ENCODE measurements at places on chromosomes 4 and X.

GRCh38 chrX:53088136-53088974 lies 5.6 kb upstream of the KANTR start:
- peak; percentile 70 for ATAC-seq

DNA sequence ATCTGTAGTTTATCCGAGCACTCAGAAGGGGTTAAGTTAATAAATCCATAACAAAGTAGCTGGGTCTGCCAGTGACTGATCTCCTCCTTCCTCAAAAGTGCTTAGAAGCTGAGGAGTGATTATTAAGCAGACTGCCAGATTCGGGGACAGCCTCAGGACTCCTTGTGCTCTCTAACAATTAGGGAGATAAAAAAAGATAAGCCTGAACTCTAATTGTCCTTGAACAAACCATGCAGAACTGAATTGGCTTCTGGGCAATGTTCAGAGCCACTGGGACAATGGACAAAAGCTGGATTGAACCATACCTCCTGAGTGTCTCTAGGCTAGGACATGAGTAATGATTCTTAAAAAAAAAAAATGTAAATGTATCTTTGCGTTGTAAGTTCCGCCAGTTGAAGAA lies 22.7 kb upstream of the GRPR start:
- ATAC-seq = no peak

- ATAC-seq = no peak
Observed at GRCh38 chrX:115192244-115192700, 3.1 kb downstream of the RBMXL3 start.

DNA sequence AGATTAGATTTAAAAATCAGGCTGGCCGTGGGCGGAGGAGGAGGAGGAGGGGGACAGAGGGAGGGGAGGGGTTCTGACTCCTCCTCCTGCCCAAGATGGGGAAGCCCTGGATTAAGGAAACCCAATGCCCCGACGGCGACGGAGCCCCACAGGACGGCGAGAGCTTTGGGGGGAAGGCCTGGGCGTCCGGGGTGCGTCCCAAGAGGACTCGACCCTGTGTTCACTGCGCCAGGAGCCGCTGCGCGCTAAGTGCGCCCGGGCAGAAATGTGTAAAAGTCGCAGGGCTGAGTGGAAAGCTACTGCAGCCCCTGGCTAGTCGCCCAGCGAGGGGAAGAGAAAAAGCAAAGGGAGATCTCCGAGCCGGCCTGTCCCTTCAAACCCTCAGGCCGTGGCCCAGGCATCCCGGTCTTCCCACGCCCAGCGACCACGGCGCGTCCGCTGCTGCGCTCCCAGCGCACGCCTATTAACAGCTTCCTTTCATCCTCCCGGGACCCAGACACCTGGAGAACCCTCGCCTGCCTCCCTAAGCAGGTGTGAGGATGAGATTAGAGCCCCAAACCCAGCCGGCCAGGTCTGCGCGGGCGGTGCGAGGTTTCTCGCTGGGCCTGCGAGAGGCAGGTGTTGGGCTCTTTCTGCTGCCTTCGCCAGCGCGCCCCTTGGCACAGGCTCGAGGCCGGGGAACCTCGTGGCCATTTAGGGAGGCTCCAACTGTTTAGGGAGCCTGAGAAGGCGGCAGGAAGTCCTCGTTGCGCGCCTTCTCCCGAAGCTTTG lies 1.4 kb upstream of the RPS6KA3 start:
- no peak for ATAC-seq

DNA sequence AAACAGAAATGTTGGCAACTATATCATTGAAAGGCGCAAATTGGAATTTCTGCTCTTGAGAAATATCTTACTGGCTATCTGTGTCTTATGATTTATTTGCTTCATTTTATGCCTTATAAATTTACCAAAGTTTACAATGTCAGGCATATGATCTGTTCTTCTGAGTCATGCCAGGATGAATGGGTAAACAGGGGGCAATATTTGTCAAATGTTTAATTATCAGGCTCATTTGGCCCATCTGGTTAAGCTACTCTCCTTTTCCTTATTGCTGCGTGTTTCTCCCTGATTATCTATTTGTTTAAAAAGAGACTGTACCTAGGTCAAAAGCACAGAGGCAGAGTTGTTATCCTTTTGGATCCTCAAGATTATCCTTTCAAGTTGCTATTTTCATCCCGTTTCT lies 903.8 kb upstream of the PCDH10 start:
- no peak for ATAC-seq

DNA sequence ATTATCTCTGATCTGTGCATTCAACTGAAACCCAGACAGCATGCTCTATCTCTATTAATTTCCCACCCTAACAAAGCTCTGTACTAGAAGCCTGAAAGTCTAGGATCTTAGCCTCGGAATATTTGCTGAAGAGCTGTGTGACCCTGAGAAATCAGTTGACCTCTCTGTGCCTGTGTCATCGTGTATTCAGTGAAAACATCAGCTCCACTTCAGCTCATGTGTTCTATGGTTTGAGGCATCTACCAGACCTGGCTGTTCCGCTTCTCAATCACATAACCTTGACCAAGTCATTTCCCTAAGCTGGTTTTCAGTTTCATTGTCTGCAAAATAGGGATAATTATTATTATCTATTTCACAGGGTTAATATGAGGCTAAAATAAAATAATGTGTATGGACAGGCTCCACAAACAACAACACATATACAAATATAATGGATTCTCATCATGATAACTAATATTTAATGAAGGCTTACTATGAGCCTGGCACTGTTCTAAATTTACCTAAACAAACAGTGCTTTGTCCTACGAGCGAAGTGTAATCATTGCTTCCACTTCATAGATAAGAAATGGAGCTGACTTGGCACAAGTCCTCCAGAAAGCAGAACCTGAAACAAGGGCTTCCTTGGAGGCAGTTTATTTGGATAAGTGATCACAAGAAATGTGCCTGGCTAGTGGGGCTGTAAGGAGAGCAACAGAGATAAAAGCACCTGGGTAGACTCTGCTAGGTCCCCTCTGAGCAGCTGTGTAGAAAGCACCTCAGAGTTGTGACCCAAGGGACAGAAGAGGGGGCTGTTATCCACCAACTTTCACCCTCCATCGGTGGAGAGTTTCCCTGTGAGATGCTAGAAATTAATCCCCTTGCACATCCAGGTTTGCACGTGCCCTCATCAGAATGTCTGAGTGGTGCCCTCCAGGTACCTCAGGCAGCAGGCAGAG lies 356.9 kb downstream of the RAB28 start:
- no peak for ATAC-seq

GRCh38 chrX:65196758-65197360 lies 220.6 kb upstream of the ZC4H2 start:
- ATAC-seq = no peak

DNA sequence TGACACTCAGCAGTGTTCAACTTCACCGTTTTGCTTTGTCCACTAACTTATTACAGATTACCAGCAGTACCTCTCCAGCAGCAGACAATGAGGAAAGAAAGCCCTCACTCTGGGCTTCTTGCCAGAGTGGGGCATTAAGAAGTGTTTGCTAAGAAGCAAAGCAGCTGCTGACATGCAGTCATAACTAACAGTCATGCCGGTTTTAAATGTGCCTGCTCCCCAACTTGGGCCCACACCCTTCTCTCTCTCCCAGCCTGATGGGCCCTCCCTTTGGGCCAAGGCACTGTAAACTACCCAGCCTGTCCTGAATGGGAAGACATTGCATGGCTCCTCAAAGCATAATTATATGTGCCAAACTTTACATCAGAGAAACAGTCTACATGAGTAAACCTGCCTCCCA lies 54.6 kb upstream of the HHIP start:
- no peak for ATAC-seq

DNA sequence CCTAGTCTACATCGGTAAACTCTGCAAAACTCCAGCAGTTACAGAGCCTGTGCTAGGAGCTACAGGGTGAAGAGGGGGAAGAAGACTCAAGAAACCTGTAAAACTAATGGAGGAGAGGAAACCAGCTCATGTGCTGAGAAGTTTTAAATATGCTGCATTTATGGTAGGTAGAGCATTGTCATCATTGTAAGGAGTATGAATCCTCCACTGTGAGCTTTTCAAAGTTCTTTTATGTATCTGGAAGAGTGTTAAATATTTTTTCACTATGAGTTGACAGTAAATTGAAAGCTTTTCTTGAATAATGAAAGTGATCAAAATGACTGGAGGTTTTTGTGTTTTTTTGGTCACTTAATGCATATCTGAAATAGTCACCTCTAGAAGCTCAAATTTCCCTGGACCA lies 46.2 kb downstream of the SEPTIN11 start:
- peak; percentile 30 for ATAC-seq

DNA sequence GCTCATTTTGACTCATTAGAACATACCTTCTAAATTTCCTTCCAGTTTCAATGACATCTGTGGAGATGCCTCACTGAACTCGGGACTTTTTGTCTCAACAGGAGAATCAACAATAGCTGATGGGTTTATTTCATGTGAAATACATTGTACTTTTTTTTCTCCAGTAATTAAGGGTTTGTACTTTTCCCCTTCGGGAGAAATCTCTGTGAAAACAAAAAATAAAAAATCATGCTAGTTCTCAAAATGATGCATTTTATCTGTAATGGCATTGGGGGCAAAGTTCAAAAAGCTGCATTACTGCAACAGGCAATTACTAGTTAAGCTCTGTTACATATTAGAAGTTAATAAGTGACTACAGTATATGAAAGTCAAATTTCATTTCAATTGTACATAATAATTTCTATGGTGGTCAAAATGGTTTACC lies 167.3 kb upstream of the SH3RF1 start:
- no peak for ATAC-seq

DNA sequence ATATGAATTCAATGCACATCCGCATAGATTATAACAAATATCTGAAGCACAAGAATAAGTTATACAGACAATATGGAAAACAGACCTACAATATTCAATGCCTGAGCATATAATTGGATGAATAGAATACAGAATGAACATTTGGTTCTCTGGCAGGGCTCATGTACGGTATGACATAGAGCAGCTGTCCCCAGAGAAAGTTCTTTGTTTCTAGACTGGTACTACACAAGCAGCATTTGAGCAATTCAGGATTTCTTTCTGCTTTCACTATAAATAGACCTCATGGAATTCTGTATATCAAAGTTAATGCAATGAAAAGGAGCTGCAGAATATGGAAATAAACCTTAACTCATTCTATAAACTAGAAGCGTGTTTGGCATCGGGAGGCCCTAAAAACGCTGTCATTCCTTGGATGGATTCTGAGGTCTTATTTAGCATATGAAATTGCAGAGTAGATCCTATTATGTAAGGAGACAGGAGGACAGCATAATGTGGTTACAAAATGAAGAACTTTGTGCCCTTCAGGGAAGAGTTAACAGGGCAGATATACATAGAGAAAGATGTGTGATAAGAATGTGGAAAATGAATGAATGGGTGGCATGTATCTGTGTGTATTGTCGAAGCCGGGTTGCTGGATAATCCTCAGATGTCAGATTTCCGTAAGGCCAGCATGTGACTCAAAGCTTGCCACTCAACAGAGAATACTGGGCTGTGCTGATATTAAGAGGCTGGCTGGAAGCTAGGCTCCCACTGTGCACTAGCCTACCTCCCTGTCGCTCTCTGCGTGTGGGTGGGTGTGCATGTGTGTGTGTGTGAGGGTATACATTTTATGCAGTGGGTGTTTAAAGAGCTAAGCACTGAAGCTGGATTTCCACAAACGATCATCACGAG lies 103.3 kb upstream of the SLC4A4 start:
- no peak for ATAC-seq

DNA sequence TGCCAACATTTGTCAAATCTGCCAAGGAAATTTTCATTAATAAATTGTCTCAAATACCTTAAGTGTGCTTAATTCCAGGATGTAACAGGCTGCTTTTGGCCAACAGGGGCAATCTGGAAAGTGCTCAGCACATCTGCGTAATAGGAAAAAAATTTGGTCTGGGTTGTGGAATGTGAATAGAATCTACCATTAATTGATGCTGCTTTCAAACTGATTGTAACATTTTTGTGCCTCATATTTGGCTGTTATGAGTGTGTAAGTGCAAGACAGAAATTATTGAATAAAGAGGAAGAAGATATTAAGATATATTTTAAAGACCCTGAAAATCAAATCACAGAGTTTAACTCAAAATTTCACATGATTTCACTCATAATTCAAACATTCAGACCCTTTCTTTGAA lies 41.1 kb downstream of the REELD1 start:
- no peak for ATAC-seq

- ATAC-seq = no peak
Observed at GRCh38 chrX:53122013-53122412, 28.1 kb downstream of the KANTR start.

GRCh38 chrX:119482481-119483480 lies 14.5 kb downstream of the SLC25A5 start:
- ATAC-seq = peak; percentile 97

GRCh38 chr4:98909646-98910401 lies 19.1 kb downstream of the EIF4E start:
- ATAC-seq = no peak

DNA sequence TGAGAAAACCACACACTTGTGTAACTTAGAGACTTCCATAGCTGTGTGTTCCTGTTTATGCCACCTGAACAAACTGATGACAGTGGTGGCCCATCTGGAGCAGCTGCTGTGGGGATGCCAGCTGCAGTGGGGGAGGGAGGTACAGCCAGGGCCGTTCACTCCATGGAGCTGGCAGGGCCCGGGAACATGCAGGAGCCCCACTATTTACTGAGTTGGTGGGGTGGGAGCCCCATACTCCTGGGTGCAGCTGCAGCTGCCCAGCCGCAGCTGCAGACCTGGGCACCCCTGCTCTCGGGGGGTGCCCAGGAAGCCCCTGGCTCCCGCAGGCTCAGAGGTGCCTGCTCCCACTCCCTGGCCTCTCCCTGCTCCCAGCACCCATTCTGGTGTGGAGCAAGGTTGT lies 398.6 kb upstream of the RASGEF1B start:
- no peak for ATAC-seq

- no peak for ATAC-seq
Observed at GRCh38 chrX:386239-386767, 404 bp downstream of the PPP2R3B start.

GRCh38 chr4:97720869-97721432 lies 422.3 kb downstream of the STPG2 start:
- no peak for ATAC-seq

DNA sequence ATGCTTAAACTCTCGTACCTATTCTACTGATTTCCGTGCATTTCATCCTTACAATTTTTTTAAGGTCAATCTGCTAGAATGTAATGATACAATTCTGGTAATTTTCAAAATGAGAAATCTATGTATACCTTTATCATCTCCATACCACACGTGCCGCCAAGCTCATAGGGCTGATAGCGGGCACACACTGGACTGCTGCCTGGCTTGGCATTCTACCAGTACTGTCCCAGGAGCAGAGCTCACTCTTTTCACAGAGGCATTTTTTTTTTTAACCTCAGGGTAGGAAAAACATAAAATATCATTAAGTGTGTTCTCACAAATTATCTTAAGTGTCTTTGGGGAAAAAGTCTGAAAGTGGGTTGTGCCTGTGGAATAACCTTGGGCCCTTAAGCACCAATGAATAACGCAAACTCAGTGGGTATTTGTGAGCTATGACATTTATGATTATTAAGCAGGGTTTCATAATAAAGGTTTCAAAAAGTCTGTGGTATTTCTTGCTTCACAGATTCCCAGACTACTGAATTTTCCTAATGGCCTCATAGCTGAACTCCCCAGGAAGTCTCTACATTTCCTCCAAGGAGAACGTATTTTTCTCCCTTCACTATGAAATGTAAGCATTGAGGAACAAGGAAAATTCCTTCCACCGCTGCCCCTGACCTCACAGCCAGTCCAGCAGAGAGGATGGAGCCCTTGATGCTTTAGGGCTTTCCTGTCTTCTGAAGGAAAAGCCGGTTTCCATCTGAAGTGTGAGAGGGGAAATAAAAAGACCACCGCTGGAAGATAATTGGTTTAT lies 125.2 kb downstream of the ELOVL6 start:
- no peak for ATAC-seq

- no peak for ATAC-seq
Observed at GRCh38 chrX:27728291-27728690, 79.5 kb upstream of the MAGEB10 start.

GRCh38 chr4:91116861-91117260 lies 989.7 kb downstream of the CCSER1 start:
- no peak for ATAC-seq

Data from activated T-helper 17 cell treated with anti-CD3 and anti-CD28 coated beads, Interleukin-2, amount 50 U/mL, for 72 hours (primary cell).